Activated naive CD8-positive, alpha-beta T cell treated with anti-CD3 and anti-CD28 coated beads, Interleukin-2, amount 10 ng/mL, durations not matched to agents 7 days and 5 days (primary cell): ENCODE measurements at places on chromosomes 7 and 10. TPM values are rescaled to one million over a fixed set of nuclear protein-coding genes. Genes with fewer than 3 reads are reported as not detected.

Gene PRKCQ
- total RNA-seq, result 61.2 TPM

Gene MBL2
- total RNA-seq, result not detected

Gene MET
- not detected for total RNA-seq

Gene MGAM2
- total RNA-seq, result not detected

Gene NUPR2
- not detected for total RNA-seq

Gene TUBB8
- not detected for total RNA-seq

Gene MEOX2
- total RNA-seq, result not detected

Gene CPA2
- not detected for total RNA-seq

Gene PRSS1
- not detected for total RNA-seq

DNA sequence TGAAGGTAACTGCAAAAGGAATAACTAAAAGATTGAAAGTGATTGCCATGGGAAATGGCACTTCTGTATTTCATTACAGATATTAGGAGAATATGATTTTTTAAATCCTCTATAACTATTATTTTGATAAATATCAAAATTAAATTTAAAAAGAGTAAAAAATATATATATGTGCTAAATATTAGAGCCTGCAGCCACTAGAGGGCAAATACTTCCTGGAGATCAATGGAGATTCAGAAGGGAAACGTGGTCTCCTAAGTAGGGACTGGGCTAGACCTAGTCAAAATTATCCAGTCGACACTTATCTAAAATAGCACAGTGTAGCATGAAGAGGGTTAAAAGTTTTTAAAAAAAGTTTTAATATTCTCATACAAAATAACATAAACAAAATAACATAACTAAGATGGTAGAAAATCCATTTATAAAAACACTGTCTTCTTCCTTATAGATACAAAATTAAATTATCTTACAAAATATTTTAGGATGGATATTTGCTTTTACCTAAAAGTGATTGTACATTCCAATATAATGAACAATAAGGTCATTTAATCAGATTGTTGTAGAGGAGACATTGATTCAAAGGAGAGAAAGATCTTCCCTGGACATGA lies 434.3 kb downstream of the MDFIC start:
- no peak overlapping the region for H3K27ac ChIP-seq
- no peaks in the 10 kb centered on the region for H3K4me1 ChIP-seq
- no peak for DNase-seq
- H3K4me3 ChIP-seq, result no peak overlapping the region
- no peaks in the 10 kb centered on the region for H3K36me3 ChIP-seq
- no peaks in the 10 kb centered on the region for H3K27me3 ChIP-seq

GRCh38 chr7:158740013-158740656 lies 35.5 kb upstream of the NCAPG2 start:
- no peak for DNase-seq
- H3K4me3 ChIP-seq, result no peak overlapping the region
- H3K36me3 ChIP-seq, result peaks cover 20% of the 10 kb centered on the region
- peak overlapping the region; percentile 31 for H3K27ac ChIP-seq
- H3K4me1 ChIP-seq, result peaks cover 7% of the 10 kb centered on the region
- H3K27me3 ChIP-seq, result no peaks in the 10 kb centered on the region

GRCh38 chr7:68776326-68776725 lies 821.9 kb upstream of the AUTS2 start:
- no peak overlapping the region for H3K27ac ChIP-seq
- H3K4me3 ChIP-seq, result no peak overlapping the region
- H3K27me3 ChIP-seq, result no peaks in the 10 kb centered on the region
- H3K36me3 ChIP-seq, result no peaks in the 10 kb centered on the region
- no peak for DNase-seq
- no peaks in the 10 kb centered on the region for H3K4me1 ChIP-seq

DNA sequence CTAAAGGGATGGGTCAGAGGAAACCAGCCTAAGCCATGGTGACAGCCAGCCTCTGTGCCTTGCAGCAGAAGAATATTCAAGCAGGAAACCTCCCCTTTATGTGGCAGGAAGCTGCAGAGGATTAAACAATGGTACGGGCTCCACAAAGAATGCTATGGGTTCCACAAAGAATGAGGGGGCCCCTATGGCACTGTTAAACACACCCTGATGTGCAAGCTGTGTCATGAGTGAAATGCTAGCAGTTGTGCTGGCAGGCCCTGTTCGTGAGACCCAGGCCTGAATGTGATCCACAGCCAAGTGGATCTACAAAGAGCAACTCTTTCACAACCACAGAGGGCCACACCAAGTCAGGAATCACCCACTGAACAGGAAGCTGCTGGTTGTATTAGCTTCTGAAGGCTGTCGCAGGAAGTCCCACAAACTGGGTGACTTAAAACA lies 68.9 kb downstream of the MYOF start:
- DNase-seq, result peak; percentile 65
- H3K36me3 ChIP-seq, result peaks cover 3% of the 10 kb centered on the region
- H3K4me3 ChIP-seq, result peak overlapping the region; percentile 59

- DNase-seq, result no peak
- H3K4me1 ChIP-seq, result no peaks in the 10 kb centered on the region
- no peak overlapping the region for H3K27ac ChIP-seq
- no peaks in the 10 kb centered on the region for H3K36me3 ChIP-seq
- no peaks in the 10 kb centered on the region for H3K27me3 ChIP-seq
- H3K4me3 ChIP-seq, result no peak overlapping the region
These were observed 366.2 kb downstream of the PCDH15 start for GRCh38 chr10:54434782-54435181.

- no peak for DNase-seq
- H3K4me3 ChIP-seq, result no peak overlapping the region
- H3K4me1 ChIP-seq, result no peaks in the 10 kb centered on the region
- H3K36me3 ChIP-seq, result no peaks in the 10 kb centered on the region
- no peaks in the 10 kb centered on the region for H3K27me3 ChIP-seq
These were observed 67.6 kb downstream of the TMEM130 start for GRCh38 chr7:98802088-98802780.

GRCh38 chr10:15558136-15558535 lies 161.6 kb downstream of the ITGA8 start:
- no peak overlapping the region for H3K27ac ChIP-seq
- H3K4me1 ChIP-seq, result no peaks in the 10 kb centered on the region
- no peak for DNase-seq
- H3K4me3 ChIP-seq, result no peak overlapping the region
- no peaks in the 10 kb centered on the region for H3K36me3 ChIP-seq

- no peaks in the 10 kb centered on the region for H3K27me3 ChIP-seq
- no peaks in the 10 kb centered on the region for H3K4me1 ChIP-seq
- H3K4me3 ChIP-seq, result no peak overlapping the region
- peaks cover 8% of the 10 kb centered on the region for H3K36me3 ChIP-seq
These were observed 92.9 kb downstream of the BMPR1A start for GRCh38 chr10:86849181-86849894.

GRCh38 chr10:72846238-72846637 lies 47.3 kb upstream of the OIT3 start:
- no peaks in the 10 kb centered on the region for H3K27me3 ChIP-seq
- no peaks in the 10 kb centered on the region for H3K4me1 ChIP-seq
- peaks cover 5% of the 10 kb centered on the region for H3K36me3 ChIP-seq
- no peak overlapping the region for H3K4me3 ChIP-seq
- no peak for DNase-seq

DNA sequence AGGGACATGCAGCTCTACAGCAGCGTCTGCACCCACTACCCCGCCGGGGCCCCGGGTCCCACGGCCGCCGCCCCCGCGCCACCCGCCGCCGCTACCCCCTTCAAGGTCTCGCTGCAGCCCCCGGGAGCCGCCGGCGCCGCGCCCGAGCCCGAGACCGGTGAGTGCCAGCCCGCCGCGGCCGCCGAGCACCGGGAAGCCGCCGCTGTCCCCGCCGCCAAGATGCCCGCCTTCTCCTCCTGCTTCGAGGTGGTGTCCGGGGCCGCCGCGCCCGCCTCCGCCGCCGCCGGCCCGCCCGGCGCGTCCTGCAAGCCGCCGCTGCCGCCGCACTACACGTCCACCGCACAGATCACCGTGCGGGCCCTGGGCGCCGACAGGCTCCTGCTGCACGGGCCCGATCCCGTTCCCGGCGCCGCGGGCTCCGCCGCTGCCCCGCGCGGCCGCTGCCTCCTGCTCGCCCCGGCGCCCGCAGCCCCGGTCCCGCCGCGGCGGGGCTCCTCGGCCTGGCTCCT lies 631 bp downstream of the OTUD1 start:
- H3K27ac ChIP-seq, result no peak overlapping the region
- H3K4me1 ChIP-seq, result peaks cover 30% of the 10 kb centered on the region
- DNase-seq, result peak; percentile 68
- H3K4me3 ChIP-seq, result peak overlapping the region; percentile 92
- peaks cover 12% of the 10 kb centered on the region for H3K36me3 ChIP-seq
- H3K27me3 ChIP-seq, result peaks cover 3% of the 10 kb centered on the region

DNA sequence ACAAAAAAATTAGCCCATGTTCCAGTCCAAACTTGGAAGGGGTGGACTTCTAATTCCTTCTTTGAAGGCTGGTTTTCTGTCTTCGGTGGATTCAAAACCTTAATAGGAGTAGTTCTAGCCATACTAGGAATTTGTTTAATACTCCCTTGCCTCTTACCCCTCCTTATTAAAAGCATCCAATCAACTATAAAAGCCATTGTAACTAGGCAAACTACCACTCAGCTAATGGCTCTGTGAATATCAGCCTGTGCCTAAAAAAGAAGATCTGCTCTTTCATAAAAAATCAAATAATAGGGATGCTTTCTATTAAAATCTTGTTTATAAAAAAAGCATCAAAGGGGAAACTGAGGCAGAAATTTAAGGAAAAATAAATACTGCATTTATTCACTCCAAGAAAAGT lies 4.1 kb upstream of the ADCK2 start:
- no peaks in the 10 kb centered on the region for H3K36me3 ChIP-seq

DNA sequence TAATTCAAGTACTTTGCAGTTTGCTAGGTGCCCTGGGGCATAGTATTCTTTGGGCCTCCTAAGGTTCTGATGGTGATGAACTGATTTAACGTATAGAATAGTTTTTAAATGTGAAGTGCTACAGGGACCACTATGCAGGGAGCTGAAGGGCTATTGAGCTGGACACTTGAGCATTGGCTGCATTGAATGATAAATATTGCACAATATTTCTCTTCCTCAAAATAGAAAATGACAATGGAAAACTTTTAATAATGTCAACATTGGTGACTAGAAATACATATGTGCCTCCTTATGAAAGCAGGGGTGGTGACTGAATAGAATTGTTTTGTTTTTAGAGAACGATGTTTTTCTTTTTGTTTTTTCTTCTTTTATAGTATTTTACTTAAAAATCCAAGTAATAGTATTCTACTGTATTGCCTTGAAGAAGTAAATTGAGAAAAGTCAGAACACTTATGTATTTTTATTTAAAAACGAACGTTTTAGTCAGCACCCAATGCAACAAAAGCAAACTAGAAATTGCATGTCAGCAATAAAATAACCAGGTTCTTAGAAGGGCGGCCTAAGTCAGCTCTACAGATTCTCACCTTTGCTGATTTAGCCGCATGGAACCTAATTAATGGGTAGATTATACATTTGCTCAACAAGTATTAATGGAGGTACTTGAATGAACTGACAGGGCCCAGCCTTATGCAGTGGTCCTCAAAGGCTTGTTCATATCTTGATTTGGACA lies 244.0 kb upstream of the KLF6 start:
- H3K27ac ChIP-seq, result no peak overlapping the region
- no peak for DNase-seq
- no peak overlapping the region for H3K4me3 ChIP-seq
- peaks cover 31% of the 10 kb centered on the region for H3K4me1 ChIP-seq
- H3K27me3 ChIP-seq, result no peaks in the 10 kb centered on the region
- peaks cover 3% of the 10 kb centered on the region for H3K36me3 ChIP-seq

- H3K4me1 ChIP-seq, result no peaks in the 10 kb centered on the region
- DNase-seq, result no peak
- no peaks in the 10 kb centered on the region for H3K36me3 ChIP-seq
- H3K4me3 ChIP-seq, result no peak overlapping the region
These were observed 144.9 kb upstream of the CELF2 start for GRCh38 chr10:10872764-10873163.

DNA sequence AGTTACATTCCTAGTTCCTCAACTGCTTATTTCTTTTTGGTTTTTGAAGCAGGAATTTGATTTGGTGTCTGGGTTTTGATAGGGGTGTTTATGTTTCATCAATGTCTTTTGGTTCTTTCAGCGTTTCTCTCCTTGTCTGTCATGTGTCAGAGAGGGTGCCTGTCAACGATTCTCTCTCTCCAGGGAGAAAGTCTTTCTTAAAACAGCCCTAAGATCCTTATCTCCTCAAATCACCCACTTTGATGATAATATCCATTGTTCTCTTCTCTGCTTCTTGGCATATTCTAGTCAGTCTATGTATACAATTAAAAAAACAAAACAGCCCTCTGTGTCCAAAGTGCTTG lies 77.2 kb downstream of the TCF7L2 start:
- peaks cover 8% of the 10 kb centered on the region for H3K27me3 ChIP-seq
- no peak overlapping the region for H3K27ac ChIP-seq
- no peak overlapping the region for H3K4me3 ChIP-seq
- H3K36me3 ChIP-seq, result no peaks in the 10 kb centered on the region
- DNase-seq, result no peak
- H3K4me1 ChIP-seq, result no peaks in the 10 kb centered on the region

GRCh38 chr7:73779517-73779916 lies 9.4 kb upstream of the CLDN3 start:
- no peak for DNase-seq
- no peaks in the 10 kb centered on the region for H3K36me3 ChIP-seq
- no peaks in the 10 kb centered on the region for H3K4me1 ChIP-seq
- no peak overlapping the region for H3K27ac ChIP-seq
- peaks cover 8% of the 10 kb centered on the region for H3K27me3 ChIP-seq

DNA sequence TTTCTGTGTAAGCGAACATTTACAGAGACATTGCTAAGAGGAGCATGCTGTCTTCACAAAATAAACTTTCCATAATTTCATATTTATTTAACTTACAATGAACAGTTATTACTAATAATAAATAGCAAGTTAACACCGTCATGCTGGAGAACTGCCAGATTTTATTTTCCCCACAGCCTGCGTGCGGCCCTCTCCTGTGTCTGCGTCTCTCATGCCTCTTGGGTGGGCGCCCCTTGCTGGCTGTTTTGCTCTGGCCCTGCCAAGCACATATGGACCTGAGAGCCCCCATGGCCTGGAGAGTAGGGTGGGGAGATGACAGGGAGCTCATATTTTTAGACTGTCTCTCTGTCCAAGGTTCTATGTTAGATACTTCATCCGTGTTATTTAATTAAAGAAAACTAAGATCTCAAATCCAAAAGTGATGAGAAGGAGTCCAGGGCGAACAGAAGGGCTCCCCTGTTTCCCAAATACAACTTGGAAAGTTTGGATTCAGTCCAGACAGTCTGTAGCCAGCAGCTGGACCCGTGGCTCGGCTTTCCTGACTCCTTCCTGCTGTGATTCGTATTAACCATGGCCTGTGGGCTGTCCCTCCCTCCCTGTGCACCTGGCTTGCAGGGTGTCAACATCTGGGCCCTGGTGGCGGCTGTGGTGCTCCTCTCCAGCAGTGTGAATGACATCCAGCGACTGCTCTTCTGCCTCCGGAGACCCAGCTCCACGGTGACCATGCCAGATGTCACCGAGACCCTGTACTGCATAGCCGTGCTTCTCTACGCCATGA lies 20.5 kb downstream of the FBH1 start:
- peaks cover 6% of the 10 kb centered on the region for H3K4me1 ChIP-seq
- H3K27me3 ChIP-seq, result no peaks in the 10 kb centered on the region
- H3K4me3 ChIP-seq, result no peak overlapping the region

- H3K27me3 ChIP-seq, result peaks cover 25% of the 10 kb centered on the region
- H3K4me3 ChIP-seq, result no peak overlapping the region
- H3K27ac ChIP-seq, result no peak overlapping the region
These were observed 17.3 kb upstream of the MSRB2 start for GRCh38 chr10:23078114-23078513.

- no peaks in the 10 kb centered on the region for H3K4me1 ChIP-seq
- H3K4me3 ChIP-seq, result no peak overlapping the region
- H3K27me3 ChIP-seq, result no peaks in the 10 kb centered on the region
- no peak overlapping the region for H3K27ac ChIP-seq
- peaks cover 31% of the 10 kb centered on the region for H3K36me3 ChIP-seq
These were observed 53.1 kb downstream of the RNF32 start for GRCh38 chr7:156693627-156694026.
